ENCODE measurements at places on chromosomes 1 and 21.

DNA sequence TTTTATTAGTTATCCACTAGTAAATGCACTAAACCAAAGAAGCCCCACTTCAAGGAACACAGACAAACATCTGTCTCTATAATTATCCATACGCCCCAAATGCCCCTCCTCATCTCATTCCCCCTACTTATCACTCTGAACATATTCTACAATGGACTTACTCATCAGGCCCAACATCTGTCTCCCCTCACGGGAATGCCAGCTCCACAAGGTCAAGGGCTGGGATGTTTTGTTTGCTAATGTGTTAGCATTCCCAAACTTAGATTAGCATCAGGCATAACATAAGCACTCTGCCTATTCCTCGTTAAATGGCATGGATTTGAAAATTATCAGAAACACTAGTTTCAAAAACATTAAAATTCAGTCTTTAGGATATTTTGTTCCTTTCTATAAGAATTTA, 279.5 kb downstream of the DSCAM start:
- no peak overlapping the region for H3K4me3 ChIP-seq
- H3K27ac ChIP-seq, result no peak overlapping the region
- no peaks in the 10 kb centered on the region for H3K36me3 ChIP-seq
- H3K27me3 ChIP-seq, result no peaks in the 10 kb centered on the region
- DNase-seq, result peak; percentile 84
- peaks cover 2% of the 10 kb centered on the region for H3K4me1 ChIP-seq

GRCh38 chr1:100039591-100039990, 69.8 kb downstream of the SLC35A3 start:
- no peaks in the 10 kb centered on the region for H3K4me1 ChIP-seq
- H3K36me3 ChIP-seq, result no peaks in the 10 kb centered on the region
- no peak overlapping the region for H3K4me3 ChIP-seq
- H3K27ac ChIP-seq, result no peak overlapping the region
- DNase-seq, result no peak

DNA sequence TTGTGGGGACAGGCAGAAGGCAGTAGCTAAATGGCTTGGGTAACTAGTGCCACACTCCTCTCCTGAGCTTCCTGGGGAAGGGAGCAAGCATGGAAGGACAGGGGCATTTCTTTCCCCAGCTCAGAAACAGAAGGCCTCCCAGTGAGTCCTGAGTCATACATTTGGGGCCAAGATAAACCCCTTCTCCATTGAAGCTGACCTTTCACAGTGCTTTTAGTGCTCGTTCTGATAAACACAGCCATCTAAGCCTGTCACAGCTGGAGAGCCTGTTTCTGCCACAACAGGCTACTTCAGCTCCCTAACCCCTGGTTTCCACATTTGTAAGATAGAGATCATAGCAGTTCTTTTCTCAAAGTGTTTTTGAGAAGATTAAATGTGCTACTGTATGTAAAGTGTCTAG, 374.0 kb downstream of the LMX1A start:
- H3K36me3 ChIP-seq, result no peaks in the 10 kb centered on the region
- no peaks in the 10 kb centered on the region for H3K27me3 ChIP-seq
- peaks cover 2% of the 10 kb centered on the region for H3K4me1 ChIP-seq

- H3K4me3 ChIP-seq, result no peak overlapping the region
- no peak overlapping the region for H3K27ac ChIP-seq
- H3K27me3 ChIP-seq, result no peaks in the 10 kb centered on the region
- no peaks in the 10 kb centered on the region for H3K4me1 ChIP-seq
- DNase-seq, result peak; percentile 32
- H3K36me3 ChIP-seq, result no peaks in the 10 kb centered on the region
Observed at GRCh38 chr1:97820470-97821188, 100.2 kb downstream of the DPYD start.

- H3K27me3 ChIP-seq, result no peaks in the 10 kb centered on the region
- no peaks in the 10 kb centered on the region for H3K4me1 ChIP-seq
- no peak for DNase-seq
Observed at GRCh38 chr21:45994086-45994661, 12.6 kb downstream of the COL6A1 start.

GRCh38 chr1:94240822-94241221, 3.4 kb upstream of the ARHGAP29 start:
- DNase-seq, result peak; percentile 63
- H3K4me3 ChIP-seq, result no peak overlapping the region
- H3K4me1 ChIP-seq, result peaks cover 6% of the 10 kb centered on the region
- no peaks in the 10 kb centered on the region for H3K36me3 ChIP-seq

DNA sequence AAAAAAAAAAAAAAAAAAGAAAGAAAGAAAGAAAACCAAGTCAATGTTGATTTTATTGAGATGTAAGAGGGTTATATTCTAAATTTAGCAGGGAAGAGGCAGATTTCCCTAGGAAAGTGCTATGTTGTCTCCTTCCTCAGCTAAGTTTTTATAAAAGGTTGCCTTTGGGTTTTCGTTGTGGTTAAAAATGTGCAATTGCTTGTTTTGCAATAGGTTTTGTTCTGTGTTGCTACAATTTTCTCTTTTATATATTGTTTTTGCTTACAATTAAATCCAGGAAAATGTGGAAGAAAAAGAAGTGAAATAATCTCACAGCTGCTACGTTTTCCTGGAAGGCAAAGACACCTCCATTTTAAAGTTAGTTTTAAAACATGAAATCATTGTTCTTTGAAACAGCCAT, 136.7 kb upstream of the C1orf105 start:
- no peaks in the 10 kb centered on the region for H3K27me3 ChIP-seq
- H3K27ac ChIP-seq, result no peak overlapping the region
- H3K4me3 ChIP-seq, result no peak overlapping the region
- H3K4me1 ChIP-seq, result no peaks in the 10 kb centered on the region
- no peaks in the 10 kb centered on the region for H3K36me3 ChIP-seq
- DNase-seq, result no peak

DNA sequence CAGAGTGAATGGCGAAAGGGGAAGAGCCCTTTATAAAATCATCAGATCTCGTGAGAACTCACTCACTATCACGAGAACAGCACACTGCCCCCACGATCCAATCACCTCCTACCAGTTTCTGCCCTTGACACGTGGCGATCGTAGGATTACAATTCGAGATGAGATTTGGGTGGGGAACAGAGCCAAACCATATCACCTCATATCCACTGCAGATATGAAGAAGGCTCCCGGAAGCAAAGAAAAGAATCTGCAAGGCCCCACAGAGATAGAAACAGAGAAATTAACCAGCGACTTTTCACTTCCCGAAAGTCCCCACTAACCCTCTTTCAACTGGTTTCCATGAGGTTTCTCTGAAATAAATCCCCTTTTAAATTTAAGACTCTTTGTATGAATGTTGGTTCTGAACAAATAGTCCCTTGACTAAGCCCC, 86.2 kb upstream of the IRF2BP2 start:
- no peak for DNase-seq
- no peaks in the 10 kb centered on the region for H3K27me3 ChIP-seq
- no peaks in the 10 kb centered on the region for H3K36me3 ChIP-seq
- H3K27ac ChIP-seq, result no peak overlapping the region
- H3K4me1 ChIP-seq, result no peaks in the 10 kb centered on the region

DNA sequence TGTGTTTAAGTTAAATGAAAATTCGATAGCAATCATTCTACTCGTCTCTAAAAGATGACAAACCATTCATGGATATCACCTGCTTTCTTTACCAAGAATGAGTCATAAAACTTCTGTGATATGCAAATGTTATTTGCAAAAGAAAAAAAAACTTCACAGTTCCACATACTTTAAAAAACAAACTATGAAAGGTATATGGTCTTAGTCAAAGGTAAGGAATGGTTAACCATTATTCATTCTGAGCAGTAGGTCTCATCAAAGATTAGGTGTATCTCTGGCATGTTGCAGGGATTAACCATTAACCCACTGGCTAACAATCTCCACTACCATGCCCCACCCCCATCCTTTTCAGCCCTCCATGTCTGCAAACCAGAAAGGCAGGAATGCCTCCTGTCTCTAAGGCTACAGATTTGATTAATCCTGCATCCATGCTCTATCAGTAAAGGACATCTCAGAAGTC, 44.4 kb downstream of the PTPN14 start:
- no peak overlapping the region for H3K27ac ChIP-seq
- peak; percentile 90 for DNase-seq
- H3K4me3 ChIP-seq, result no peak overlapping the region
- no peaks in the 10 kb centered on the region for H3K27me3 ChIP-seq
- H3K4me1 ChIP-seq, result peaks cover 11% of the 10 kb centered on the region

GRCh38 chr1:209648931-209649776, 3.1 kb downstream of the LAMB3 start:
- no peak overlapping the region for H3K27ac ChIP-seq
- H3K36me3 ChIP-seq, result no peaks in the 10 kb centered on the region
- no peak overlapping the region for H3K4me3 ChIP-seq
- no peaks in the 10 kb centered on the region for H3K27me3 ChIP-seq

Measured in mesendoderm (in vitro differentiated cells).